ENCODE measurements at places on chromosomes 3 and 15.
A peak's percentile ranks its signal among the peaks of the same experiment; 100 is the strongest.

- DNase-seq, result no peak
Measured at GRCh38 chr3:20853890-20854289, 667.9 kb upstream of the SGO1 start.

- peak; percentile 88 for DNase-seq
Measured at GRCh38 chr15:89647191-89647851, 7.9 kb downstream of the KIF7 start.

DNA sequence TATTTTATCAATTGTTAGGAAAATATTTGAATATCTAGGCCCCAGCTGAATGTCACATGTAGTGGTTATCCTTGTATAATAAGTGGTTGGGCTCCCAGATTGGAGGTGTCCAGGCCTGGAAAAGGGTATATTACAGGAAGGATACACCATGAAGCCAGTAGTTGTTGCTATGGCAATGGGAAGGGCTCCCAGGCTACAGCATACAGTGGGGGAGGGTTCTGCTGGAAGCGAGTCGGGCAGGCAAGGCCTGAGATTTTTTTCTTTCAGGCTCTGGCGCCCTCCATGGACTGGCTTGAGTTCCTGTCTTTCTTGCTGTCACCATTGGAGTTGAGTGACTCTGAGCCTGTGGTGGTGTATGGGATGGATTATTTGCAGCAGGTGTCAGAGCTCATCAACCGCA lies 8.9 kb downstream of the ECE2 start:
- peak; percentile 87 for DNase-seq

GRCh38 chr3:152299249-152299976 lies 30.7 kb downstream of the MBNL1 start:
- DNase-seq, result no peak

- DNase-seq, result no peak
Measured at GRCh38 chr15:74573987-74574386, 33.0 kb downstream of the ARID3B start.

DNA sequence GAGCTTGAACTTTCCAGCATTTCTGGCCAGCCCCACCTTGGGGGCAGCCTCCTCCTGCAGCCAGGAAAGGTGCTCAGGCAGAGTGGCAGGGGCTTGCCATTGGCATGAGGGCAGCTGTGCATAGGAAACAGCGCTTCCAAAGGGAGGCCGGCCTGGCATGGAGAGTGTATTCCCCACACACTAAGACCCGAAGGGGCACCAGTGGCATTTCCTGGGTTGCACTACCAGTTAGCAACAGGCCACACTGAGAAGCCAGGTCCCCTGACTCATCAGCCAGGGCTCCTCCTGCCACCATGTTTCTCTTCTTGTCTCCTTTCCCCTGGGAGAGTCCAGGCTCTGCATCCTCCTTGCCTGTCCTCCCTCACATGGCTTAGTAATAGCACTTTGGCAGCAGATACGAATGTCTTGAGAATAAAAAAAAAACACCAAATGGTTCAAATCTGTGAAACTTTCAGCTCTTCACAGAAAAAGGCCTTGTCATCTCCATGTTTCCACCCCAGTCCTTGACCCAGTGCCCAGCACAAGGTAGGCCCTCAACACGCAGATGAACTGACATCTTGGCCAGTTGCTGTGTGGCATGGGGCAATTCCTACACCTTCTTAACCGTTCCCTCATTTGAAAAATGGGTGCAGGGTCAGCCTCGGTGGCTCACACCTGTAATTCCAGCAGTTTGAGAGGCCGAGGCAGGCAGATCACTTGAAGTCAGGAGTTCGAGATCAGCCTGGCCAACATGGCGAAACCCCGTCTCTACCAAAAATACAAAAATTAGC lies 180.4 kb downstream of the SMAD6 start:
- no peak for DNase-seq

DNA sequence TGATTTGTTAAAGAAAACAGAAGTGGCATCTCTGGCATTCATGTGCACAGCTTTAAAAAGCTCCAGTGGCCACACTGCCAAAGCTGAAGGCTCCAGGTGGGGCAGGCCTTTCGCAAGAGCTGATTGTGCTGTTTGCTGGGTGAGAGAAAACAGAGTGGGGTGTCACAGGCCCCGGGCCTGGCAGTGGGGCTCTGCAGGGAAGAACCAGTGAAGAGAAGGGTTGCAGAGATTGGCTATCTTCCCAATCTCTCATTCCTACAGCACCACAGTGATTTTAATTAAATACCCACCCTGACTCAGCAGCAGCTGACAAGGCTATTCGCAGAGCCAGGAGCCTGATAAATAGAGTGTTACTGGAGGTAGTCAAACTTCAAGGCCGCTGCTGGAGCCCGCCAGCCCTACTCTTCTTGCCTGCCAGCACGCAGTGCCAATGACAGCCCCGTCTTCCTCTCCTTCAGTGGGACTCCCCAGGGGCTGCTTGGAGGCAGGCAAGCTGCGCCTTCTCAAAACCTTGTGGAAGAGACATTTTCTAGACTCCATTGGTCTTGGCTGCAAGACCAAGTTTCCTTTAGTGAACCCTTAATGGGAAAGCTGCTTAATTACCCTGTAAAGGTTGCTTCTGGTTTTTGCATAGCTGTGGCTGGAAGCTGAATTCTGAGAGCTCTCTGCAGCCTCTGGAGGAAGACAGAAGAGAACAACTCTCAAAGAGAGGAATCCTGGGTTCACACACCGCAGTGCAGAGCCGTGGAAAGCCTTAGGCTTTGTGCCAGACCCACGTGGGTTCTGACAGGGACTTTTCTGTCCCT lies 225.8 kb upstream of the SLCO3A1 start:
- peak; percentile 5 for DNase-seq

GRCh38 chr3:4993276-4994143 lies 14.3 kb downstream of the BHLHE40 start:
- no peak for DNase-seq

DNA sequence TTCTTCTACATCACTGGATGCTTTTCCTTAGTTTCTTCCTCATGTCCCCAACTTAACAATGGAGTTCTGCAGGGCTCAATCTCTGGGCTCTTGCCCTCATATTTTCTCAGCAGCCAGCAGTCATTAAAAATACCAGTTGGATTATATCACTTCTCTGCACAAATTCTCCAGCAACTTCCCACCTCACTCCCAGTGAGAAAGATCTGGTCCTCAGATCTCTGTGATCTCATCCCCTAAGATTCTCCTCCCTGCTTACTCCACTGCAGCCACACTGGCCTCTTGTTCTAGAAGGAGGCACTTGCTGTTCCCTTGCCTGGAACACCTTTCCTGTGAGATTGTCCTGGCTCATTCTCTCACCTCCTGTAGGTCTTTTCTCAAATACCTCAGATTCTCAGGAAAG lies 6.1 kb downstream of the ERICH6 start:
- DNase-seq, result no peak

DNA sequence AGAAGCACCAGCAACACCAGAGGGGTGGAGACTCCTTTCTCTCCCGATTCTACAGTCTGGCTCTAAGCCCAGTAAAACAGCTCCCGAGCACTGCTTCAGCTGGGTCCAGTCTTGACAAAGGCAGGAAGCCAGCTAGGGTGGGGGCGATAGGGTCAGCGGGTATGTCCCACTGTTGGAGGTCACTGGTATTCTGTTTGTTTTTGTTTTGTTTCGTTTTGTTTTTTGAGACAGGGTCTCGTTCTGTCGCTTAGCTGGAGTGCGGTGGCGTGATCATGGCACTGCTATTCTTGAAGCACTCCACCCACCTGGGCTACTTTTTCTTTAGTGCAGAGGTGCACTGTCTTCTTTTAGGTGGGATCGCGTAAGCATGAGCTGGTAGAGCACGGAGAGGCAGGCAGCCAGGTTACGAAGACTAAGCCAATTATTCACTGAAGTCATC lies 16.3 kb downstream of the GCSAM start:
- DNase-seq, result no peak

DNA sequence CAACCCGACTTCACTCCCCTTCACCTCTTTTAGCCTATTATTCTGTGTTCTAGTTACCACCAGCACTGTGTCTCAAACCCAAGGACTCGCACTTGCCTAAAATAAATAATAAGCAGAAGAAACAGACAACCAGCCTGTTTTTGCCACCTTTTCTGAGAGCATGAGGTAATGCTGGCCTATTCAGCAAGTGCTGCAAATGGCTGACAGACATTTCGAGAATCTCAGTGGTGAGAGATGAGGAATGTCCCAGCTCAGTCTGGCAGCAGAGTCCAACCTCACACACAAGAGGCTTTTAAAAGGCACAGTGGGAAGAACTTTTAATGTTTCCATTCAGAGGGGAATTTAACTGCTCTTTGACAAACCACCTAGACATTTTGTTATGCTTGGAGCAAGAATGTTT lies 143.3 kb upstream of the GMNC start:
- peak; percentile 27 for DNase-seq

DNA sequence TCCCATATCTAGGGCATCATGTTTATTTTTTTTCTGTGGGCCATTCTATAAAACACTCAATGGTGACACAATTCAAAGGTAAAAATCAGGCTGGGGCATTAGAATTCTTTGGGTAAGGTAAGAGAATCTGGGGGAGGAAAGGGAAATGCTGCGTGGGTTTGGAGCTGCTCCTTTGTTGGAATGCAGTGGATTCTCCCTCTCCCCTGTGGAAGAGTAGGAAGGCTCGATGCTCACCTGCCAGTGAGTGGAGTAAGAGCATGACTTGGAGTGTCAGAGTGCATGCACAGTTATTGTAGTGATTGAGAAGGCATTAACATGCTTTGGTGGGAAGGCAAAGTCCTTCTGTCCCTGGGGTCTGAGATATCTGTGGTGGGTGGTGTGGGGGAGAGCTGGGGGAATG lies 280.0 kb downstream of the PDCD6IP start:
- no peak for DNase-seq

GRCh38 chr15:55800216-55800615 lies 57.3 kb upstream of the PRTG start:
- DNase-seq, result no peak

GRCh38 chr15:40466426-40467260 lies 4.1 kb upstream of the CHST14 start:
- DNase-seq, result no peak

DNA sequence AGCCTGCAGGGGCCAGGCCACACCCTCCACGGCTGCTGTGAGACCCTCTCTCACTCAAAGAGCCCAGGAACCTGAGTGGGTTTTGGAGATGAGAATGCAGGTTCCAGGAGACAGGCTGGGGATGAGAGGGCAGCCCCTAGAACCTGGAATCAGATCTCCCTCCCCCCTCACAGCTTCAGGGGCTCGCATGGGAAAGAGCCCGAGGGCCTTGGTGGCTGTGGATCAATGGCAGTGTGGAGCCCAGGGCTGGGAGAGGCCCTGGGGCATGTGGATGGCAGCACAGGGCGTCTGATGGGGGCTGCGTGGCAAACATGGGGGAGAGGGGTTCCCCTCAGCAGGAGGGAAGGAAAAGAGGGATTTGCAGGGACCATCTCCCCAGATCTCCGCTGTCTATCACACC lies 112.8 kb upstream of the RPL32 start:
- DNase-seq, result no peak

DNA sequence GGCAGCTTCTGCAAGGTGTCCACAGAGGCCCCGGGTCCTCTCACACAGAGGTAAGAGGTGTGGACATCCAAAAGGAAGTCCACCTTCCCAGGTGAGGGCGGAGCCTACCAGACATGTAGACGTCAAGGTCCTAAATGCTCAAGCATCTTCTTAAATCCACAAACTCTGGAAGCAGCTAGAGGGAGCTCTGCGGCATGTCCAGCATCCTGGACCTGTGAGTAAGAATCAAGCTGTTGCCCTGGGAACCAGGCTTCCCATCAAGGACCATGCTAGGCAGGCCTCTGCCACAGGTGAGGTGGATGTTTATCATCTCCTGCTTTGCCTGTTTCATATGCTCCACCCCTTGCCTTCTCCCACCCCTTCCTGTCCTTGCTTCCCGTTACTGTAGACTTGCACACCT lies 368.2 kb downstream of the GABRG3 start:
- DNase-seq, result no peak

- no peak for DNase-seq
Measured at GRCh38 chr15:63918317-63918672, 84.5 kb upstream of the HERC1 start.

- DNase-seq, result no peak
Measured at GRCh38 chr3:179163503-179163902, 15.3 kb downstream of the PIK3CA start.

DNA sequence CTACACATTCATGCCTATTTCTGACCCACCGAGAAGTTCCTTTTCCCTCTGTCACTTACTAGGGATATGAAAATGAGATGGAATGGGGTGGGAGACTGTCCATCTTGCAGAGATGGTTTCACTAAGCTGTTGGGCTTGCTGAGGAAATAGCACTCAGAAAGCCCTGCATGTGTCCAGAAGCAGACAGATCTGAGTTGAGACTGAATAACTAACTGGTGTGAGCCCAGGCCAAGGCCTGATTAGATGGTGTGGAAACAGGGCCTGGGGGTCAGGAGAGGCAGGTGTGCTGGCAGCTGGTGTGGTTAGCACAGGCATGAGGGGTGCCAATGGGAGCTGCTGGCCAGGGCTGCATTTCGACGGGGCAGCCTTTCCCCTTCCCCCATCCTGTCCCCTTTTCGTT lies 72.1 kb downstream of the CLSTN2 start:
- no peak for DNase-seq

- no peak for DNase-seq
Measured at GRCh38 chr15:57307527-57308169, 68.7 kb upstream of the CGNL1 start.

- no peak for DNase-seq
Measured at GRCh38 chr3:157938154-157938779, 168.0 kb downstream of the SHOX2 start.

GRCh38 chr3:167798443-167798842 lies 62.9 kb downstream of the SERPINI1 start:
- DNase-seq, result no peak

DNA sequence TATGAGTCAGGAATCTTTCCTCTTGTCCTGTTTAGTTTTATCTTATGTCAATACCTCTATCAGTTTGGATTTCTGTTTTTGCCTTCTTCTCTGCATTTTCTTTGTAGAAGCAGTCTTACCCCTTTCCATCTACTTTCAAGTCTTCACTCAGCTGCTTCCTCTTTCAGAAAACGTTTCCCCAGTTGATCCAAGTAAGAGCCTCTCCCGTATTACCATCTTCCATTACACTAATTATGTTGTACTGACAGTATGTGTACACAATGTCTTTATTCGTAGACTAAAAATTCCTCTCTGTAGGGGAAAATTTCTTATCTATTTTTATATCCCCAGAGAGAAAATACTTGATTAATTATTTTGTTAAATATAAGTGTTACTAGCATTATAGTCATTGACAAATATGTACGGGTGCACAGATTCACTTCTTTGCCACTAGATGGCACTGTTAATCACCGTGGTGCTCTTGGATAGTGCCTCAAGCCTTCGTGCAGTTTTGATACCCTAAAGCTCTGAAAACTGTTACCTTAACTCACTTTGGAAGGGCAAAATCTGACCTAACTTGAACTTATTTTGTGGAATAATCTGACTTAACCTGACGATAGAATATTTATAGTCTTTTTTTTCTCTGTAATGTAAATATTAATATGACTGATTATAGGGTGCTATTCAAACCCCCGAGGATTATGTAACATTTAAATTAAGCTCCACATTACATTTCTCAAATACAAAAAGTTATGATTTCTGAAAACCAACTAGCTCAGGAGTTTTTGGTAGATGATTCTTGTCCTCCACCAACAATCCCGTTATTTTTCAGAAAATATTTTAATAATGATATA lies 74.2 kb upstream of the POU1F1 start:
- DNase-seq, result no peak

- no peak for DNase-seq
Measured at GRCh38 chr15:81814882-81815455, 230.8 kb downstream of the MEX3B start.

Data from ELF-1 (cell line).